ENCODE measurements at places on chromosomes 4 and X. TPM values are rescaled to one million over a fixed set of nuclear protein-coding genes. Genes with fewer than 3 reads are reported as not detected.

MXRA5 gene
- total RNA-seq: 12.7 TPM

EXOC1L gene
- total RNA-seq: not detected

GRCh38 chrX:11998944-11999343 is 139.3 kb upstream of the FRMPD4 start:
- DNase-seq: no peak

DNA sequence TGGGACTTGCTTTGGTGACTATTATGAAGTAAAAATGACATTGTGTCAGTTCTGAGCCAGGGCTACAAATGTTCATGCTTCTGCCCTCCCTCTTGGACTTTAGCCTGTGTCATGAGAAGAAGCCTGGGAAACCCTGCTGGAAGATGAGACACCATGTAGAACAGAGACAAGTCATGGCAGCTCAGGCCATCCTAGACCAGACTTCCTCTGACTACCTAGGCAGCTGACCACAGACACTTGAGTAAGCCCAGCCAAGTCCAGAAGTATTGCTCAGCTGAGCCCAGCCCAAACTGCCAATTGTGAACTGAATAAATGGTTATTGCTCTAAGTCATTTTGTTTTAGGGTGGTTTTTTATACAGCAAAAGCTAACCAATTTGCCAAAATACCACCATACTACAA is 467.6 kb upstream of the CNKSR2 start:
- DNase-seq: no peak

DNA sequence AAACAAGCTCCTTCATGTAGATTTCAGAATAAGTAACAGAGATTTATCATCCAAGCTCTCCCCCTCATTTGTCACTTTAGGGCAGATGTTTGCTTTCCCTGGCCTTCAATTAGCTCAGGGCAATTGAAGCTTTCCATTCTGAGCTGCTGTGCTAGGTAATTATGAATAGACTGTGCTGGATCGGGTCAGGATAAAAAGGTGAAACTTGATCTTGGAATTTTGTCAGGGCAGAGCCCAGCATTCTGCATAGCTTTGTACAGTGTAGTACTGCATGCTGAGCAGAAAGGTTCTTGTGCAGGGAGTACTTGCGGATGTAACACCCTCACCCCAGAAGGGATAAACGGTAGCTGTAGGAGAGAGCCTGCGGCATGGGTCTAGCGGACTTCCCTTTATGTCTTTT is 64.0 kb upstream of the CLDN34 start:
- peak; percentile 46 for DNase-seq

Measured in RPMI7951 (cell line).